ENCODE measurements at places on chromosomes 13 and 19.

GRCh38 chr13:89746554-89746953 lies 1600.9 kb upstream of the MIR17HG start:
- no peak for DNase-seq

- DNase-seq: no peak
These were observed 60.7 kb downstream of the ZNF429 start for GRCh38 chr19:21566073-21566472.

DNA sequence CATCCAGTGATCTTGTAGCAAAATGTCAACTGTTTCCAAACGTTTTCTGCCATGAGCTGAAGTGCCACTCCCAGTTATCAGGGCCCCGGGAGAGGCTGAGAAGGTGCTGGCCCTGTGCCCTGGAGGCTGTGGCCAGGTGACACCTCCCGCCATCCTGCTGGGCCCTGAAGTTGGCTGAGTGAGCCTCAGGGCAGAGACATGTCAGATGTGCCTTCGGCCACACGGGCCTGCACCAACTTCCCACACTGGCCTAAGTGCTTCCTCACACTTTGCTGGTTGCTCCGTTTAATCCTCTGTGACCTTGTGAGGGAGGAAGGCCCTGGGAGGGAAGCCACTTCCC lies 4.8 kb downstream of the ADPRHL1 start:
- no peak for DNase-seq

DNA sequence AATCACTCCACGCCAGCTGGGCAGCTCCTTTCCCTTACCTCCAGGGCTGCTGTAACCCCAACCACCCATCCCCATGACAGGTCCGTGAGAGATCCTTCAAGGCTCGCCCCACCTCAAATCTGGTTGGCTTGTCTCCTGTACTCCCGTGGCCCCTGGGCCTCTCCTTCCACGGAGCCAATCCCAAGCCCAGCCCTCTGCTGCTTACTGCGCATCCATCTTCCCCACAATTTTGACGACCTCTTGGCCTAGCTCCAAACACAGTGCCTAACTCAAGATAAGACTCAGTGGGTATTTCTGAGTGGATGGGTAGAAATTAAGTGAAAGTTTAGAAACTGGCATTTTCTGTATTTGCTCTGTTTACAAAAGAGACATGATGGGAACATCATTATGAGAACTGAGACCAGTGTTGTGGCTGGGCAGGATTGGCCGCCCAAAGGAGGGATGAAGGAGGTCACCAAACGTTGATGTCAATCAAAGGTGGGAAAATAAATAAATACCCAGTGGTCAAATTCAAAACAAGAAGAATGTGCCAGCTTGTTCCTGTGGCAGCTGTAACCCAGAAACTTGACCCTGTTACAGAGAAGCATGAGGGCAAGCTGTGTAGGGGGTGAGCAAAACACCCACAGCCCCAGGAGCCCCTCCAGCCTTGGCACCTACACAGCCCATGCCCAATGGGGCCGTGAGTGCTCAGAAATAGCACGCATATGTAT lies 162.2 kb downstream of the ABCC4 start:
- DNase-seq: no peak

- DNase-seq: no peak
These were observed 6.0 kb downstream of the EEF2 start for GRCh38 chr19:3979289-3979673.

DNA sequence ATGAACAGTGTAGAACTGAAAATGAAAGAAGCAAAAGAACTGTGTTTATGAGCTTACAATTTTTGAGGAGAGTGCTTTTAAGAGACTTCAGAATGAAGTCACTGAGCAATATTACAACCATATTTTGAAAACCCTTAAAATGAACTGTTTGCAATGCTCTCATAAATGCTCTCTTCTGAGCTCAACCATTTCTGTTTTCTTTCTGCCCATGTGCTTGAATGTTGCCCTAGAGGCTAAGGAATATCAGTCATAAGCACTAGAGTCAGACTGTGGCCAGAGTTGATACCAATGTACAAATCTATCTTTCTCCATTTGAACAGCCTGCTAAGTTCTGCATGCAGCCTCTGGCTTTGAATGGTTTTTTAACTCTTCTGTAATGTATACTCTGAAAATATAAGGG lies 1092.8 kb downstream of the PCDH9 start:
- no peak for DNase-seq

GRCh38 chr13:35894636-35895035 lies 236.5 kb downstream of the DCLK1 start:
- no peak for DNase-seq

DNA sequence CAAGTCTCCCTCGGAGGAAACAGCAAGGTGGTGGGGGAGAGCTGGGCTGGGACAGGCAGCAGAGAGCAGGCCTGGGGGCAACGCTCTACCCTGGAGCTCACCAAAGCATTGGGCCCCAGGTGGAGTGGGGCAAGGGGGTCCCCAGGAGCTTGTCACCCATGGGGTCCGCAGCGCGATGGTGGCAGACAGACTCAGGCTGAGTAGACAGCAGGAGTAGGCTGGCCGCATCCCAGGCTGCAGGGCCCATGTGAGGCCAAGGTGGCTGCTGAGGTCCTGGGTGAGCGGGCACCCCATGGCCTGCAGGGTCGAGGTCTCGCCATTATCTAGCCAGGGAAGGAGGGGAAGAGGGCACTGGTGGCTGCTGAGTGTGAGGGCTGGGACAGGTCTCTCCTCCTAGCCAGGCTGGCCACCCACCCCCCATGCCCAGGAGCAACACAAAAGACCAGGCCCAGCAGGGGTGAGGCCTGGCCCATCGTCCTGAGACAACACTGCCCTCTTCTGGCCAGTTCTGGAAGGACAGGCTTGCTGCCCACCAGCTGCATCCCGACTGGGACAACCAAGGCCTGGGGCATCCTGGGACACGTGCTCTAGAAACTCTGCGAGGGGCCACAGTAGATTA lies 33.1 kb downstream of the CEBPG start:
- DNase-seq: no peak

- no peak for DNase-seq
These were observed 88.6 kb downstream of the SPACA7 start for GRCh38 chr13:112464720-112465119.

DNA sequence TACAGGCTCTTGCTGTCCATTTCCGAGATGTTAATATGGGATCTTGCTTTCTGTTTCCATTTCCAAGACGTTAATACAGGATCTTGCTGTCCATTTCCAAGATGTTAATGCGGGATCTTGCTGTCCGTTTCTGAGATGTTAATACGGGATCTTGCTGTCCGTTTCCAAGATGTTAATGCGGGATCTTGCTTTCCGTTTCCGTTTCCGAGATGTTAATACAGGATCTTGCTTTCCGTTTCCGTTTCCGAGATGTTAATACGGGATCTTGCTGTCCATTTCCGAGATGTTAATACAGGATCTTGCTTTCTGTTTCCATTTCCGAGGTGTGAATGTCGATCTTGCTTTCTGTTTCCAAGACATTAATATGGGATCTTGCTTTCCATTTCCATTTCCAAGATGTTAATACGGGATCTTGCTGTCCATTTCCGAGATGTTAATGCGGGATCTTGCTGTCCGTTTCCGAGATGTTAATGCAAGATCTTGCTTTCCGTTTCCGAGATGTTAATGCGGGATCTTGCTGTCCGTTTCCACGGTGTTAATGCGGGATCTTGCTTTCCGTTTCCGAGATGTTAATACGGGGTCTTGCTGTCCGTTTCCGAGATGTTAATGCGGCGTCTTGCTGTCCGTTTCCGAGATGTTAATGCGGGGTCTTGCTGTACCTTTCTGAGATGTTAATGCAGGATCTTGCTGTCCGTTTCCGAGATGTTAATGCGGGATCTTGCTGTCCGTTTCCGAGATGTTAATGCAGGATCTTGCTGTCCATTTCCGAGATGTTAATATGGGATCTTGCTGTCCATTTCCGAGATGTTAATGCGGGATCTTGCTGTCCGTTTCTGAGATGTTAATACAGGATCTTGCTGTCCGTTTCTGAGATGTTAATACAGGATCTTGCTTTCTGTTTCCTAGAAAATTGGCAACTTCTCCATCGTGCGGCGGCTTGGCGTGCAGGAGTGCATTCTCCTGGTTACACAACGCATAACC lies 38.3 kb downstream of the PEX11G start:
- peak; percentile 49 for DNase-seq

GRCh38 chr19:49469828-49470614 lies 4.0 kb upstream of the FLT3LG start:
- no peak for DNase-seq

- peak; percentile 8 for DNase-seq
These were observed 175.3 kb downstream of the ZIC5 start for GRCh38 chr13:99796175-99796819.

- no peak for DNase-seq
These were observed 150.0 kb downstream of the RAP2A start for GRCh38 chr13:97583907-97584497.

Measured in brain pericyte (primary cell).